ENCODE measurements at places on chromosomes 16 and 17.

DNA sequence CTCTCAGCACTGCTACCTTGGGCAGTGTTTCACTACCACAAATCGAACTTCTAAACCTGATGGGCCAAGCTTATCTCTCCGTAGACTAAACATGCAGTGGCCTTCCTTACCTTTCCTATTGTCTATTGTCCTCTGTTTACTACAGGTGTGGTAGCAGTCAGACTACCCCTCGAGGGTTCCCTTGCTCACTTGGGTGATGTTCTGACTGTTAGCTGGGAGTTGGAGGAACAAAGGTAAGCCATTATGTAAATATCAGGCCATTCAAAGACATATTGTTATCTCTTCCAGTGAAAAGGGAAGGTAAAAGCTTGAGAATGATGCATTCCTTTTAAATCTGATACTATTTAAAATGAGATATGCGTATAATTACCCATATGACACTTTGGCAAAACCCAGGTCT lies 828.3 kb upstream of the EEF2KMT start:
- DNase-seq = no peak

DNA sequence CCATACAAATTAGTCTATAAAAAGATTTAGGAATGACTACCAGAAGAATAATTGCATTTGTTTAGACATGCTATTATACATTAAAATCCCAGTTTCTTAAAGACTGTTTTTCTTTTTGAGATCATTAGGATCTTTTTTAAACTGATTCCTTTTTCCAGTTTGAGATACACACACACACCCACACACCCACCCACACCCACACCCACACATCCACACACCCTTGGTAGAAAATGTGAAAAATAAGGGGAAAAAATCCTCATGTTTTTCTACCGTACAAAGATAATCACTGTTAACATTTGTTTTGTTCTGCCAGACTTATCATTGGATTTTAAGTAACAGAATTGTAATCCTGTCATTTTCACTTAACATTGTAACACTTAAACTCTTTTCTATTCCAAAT lies 27.1 kb upstream of the ABCC11 start:
- no peak for DNase-seq

DNA sequence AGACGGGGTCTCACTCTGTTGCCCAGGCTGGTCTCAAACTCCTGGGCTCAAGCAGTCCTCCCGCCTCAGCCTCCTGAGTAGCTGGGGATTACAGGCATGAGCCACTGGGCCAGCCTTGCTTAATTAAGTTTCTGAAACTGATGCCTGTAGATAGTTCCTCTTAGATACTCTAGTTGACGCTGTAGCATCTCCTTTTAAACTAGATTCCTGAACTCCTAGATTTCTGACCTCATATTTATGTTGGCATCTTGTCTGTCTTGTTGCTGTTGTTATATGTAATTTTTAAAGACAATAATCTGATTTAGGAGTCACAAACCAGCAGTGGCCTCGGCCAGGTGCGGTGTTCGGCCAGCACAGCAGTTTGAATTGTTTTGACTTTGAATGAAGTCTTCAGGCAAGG lies 37.5 kb downstream of the DHRS7B start:
- DNase-seq = no peak

DNA sequence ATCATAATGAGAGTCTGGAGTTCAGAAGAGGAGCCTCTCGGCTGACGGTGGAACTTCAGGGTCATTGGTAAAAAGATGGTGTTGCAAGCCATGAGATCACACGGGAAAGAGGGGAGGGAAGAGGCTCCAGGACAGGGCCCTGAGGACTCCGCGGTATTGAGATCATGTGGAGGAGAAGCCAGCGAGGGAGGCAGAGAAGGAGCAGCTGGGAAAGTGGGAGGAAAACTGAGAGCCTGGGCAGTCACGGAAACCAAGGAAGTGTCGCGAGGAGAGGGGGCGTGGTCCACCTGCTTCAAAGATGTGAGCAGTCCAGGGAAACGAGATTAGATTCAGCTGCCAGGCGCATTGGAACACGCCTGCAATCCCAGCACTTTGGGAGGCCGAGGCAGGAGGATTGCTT lies 27.7 kb upstream of the SBK1 start:
- no peak for DNase-seq

Measured in stimulated activated CD4-positive, alpha-beta T cell treated with anti-CD3 and anti-CD28 coated beads, Interleukin-4, amount 100 ng/mL, for 24 hours (primary cell).